AG04450 (cell line): ENCODE measurements at places on chromosomes 7 and 10. TPM values are rescaled to one million over a fixed set of nuclear protein-coding genes. Genes with fewer than 3 reads are reported as not detected.

Gene RBP4
- polyA plus RNA-seq, result not detected in 2 replicates

DNA sequence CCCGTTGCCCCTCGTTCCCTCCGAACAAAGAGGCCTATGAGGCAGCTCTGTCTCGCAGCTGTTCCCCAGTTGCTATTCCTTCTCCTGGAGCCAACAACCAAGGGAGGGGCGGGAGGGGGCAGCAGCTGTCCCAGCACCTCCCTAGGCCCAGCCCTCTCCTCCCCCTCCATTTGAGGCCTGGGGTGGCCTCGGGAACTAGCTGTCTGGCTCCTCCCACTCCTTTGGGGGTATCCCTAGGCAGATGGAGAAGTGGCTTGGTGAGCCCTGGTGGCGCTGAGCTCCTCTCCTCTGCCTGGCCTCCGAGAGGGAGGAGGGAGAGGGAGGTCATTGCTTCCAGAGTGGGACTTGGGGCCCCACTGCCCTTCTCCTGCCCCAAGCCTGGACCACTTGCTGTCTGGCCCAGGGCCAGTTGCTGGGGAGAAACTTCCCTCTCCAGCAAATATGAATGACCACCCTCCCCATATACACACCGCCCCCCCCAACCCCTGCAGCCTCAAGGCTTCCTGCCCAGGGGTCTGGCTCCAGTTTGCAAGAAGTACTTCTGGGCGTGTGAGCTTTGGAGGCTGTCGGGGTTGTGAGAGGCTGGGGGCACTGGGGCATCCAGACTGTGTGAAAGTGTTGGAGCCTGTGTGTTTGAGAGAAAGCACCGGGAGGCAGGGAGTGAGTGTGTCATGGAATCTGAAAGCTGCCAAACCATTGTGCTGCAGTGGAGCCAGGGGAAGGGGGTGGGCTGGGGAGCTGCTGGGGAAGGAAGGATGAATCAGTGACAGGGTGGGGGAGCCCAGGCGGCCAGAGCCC is 3.1 kb downstream of the FLNC start:
- no peak for DNase-seq

DNA sequence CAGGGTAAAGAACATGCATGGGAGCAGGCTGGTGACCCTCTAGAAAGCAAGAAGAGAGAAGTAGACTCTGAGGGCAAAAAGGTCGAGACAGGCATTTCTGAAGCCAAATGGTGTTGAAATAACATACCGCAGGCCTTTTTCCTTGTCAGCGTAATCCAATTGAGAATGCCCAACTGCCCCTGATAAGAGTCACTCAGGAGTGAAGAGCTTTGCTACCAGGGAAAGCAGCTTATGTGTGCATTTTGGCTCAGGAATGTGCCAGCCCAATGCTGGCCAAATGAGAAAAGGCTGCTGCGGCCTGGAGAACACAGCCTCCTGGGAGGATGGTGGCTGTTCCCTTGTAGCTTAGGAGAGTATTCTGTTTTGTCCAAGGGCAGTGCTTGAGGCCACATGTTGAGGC is 61.4 kb upstream of the NFKB2 start:
- DNase-seq, result no peak

Gene NUTM2B
- 0.11 TPM in 1 of 2 replicates, not detected in the other for polyA plus RNA-seq

Gene ELAPOR2
- polyA plus RNA-seq, result 3.4 and 3.9 TPM in 2 replicates
